Erythroblast (primary cell): ENCODE measurements at places on chromosomes 16 and 17.

DNA sequence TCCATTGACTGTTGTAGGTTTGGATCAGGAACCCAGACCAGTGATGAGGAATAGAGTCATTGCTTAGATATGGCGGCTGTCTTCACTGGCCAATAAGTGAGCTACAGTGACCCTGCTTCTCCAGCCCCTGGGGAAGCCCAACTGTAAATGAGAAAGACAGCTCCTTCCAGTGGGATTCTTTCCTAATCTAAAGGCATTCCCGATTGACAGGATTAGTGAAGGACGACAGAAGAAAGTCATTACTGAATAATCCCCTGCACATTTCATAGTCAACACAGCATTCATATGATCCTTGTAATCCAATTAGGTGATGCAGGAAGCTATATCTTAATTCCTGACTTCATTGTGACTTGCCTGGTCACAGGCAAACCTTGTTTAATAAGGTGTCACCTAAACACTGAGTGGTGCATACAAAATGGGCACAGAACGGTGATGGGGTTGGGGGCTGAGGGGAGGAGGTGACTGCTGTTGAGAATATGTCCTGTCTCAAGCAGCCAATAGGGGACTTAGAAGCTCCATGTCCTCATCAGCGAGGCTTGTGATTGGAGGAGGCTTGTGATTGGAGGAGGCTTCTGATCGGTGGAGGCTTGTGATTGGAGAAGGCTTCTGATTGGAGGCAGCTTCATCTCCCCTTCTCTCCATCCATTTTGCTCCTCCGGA is 242.6 kb downstream of the XYLT1 start:
- no peak for DNase-seq

DNA sequence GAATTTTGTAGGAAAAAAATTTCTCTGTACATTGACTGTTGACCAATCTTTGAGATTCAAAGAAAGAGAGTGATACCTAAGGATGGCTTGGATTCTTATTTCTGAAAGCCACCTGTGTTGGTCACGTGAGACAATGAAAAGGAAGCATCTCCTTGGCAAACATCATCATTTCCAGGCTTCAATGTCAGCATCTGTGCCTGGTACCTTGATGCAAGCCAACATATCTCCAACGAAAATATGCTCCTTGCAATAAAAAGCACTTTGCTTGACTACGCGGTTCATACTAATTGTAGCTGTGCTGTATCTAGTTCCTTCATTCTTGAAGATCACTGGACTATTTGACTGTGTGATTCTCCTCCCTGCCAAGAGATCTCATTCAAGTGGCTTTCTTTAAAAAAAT is 503.4 kb upstream of the PSMD7 start:
- DNase-seq: no peak

- DNase-seq: no peak
These were observed 1.6 kb downstream of the FBXL16 start for GRCh38 chr16:704047-704446.

GRCh38 chr16:78852081-78852635 is 748.4 kb downstream of the MAF start:
- DNase-seq: no peak

- no peak for DNase-seq
These were observed 209.6 kb upstream of the NLRP1 start for GRCh38 chr17:5793899-5794298.

DNA sequence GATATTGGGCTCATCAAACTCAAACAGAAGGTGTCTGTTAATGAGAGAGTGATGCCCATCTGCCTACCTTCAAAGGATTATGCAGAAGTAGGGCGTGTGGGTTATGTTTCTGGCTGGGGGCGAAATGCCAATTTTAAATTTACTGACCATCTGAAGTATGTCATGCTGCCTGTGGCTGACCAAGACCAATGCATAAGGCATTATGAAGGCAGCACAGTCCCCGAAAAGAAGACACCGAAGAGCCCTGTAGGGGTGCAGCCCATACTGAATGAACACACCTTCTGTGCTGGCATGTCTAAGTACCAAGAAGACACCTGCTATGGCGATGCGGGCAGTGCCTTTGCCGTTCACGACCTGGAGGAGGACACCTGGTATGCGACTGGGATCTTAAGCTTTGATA is 2.6 kb upstream of the HPR start:
- no peak for DNase-seq

- DNase-seq: no peak
These were observed 33.4 kb upstream of the ACSF3 start for GRCh38 chr16:89060207-89060794.

DNA sequence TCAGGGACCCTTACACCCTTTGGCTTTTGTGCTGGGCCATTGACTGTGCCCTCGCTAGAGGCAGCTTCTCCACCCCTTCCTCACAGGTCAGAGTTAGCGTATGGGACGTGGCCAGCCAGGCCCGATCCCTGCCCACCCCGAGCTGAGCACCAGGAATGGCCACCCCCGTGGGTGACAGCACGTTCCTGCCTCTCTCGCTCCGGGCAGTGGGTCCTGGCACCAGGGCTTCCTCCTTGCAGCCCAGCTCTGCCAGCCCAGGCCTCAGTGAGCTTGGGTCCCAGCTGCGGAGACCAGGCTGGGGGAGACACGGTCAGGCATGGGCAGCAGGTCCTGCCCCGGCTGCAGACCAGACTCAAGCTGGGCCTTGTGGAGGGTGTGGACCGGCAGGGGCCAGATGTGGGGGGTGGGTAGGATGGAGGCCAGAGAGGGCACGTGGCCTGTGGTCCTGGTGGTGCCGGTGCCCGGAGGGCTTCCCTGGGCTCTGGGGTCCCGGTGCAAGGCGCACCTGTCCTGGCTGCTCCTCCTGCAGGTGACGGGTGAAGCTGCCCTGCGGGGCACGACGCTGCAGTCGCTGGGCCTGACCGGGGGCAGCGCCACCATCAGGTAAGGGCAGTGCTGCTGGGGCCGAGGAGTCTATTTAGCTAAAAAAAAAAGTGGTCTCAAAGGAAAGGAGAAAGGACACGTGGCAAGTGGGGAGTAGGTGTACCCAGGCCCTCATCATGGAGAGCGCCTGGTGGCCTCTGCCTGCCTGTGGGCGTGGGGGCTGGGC is 18.2 kb downstream of the ASPSCR1 start:
- DNase-seq: no peak

- peak; percentile 65 for DNase-seq
These were observed 16.2 kb upstream of the HAS3 start for GRCh38 chr16:69089091-69089910.

GRCh38 chr17:50102164-50102991 is 7.2 kb downstream of the PDK2 start:
- DNase-seq: no peak
